ENCODE measurements at places on chromosomes 5 and 9.

DNA sequence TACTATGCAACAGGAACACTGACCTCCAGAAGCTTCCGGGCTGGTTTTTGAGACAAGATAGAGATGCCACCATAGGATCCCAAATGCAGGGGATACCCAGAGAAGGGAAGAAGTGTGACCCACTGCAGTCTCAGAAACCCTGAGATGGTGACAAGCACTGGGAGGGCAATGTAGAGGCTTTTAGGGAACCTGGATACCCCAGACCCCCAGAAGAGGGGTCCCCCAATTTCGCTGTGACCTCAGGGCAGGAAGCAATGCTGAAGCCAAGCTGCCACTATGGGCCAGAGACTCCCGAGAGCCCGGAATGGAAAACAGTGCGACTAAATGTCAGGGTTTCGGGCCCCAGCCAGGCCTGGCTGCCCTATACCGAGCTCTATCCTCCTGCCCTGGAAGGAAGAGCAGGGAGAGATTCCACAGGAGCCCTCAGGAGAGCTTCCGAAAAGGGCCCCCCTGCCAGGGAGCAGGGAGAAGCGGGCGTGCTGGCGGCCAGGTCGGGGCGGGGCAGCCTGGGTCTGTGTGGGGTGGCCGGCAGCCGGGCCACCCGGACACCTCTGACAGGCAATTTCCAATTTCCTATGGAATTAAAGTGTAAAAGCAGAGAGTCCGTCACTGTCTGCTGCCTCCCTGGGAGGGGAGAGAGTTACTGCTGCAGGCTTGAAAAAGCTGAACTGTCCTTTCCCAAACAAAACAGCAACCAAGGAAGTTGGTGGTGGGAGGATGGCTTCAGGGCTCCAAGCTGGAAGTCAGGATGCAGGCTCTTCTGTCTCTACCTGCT, 154.2 kb downstream of the FGF18 start:
- no peak for DNase-seq

GRCh38 chr5:43926923-43927322, 323.9 kb downstream of the NNT start:
- no peak for DNase-seq

GRCh38 chr5:178338126-178338749, 105.6 kb upstream of the PHYKPL start:
- DNase-seq, result no peak

- DNase-seq, result no peak
These were observed 4.0 kb upstream of the ADAMTS16 start for GRCh38 chr5:5135957-5136676.

DNA sequence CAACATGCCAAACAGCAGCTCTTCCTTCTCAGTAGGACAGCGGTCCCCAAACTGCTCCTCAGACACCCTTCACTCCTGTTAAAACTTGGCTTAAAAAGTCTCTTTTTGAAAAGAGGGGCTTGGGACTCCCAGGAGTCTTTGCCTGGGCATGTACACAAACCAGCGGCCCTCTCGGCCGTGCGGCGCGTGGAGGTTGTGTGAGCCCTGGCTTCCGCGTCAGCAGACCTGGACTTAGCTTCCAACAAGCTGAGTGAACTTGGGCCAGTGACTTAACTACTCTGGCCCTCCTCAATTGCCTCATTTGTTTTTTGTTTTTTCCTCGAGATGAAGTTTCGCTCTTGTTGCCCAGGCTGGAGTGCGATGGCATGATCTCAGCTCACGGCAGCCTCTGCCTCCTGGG, 15.3 kb upstream of the NTNG2 start:
- DNase-seq, result no peak

DNA sequence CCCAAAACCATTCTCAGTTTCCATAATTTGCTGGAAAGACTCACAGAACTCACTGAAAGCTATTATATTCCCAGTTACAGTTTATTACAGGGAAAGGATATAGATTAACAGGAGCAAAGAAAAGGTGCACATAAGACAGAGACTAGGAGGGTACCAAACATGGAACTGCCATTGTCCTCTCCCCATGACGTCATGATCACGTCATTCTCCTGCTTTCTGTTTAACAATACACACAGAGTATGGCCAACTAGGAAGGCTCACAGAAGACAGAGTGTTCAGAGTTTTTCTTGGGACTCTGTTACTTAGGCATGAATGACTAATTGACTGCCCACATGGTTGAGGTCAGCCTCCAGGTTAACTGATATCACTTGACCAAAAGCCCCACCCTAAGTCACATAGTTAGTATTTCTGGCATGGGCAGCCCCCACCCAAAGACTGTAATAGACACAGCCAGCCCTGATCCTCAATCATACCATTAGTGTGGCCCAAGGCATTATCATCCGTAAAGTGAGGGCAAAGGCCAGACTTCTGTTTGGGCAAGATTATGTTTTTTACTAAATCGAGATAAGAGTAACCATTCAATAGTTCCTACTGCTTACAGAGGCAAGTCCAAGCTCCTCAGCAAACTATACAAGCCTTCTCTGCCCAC, 353.5 kb upstream of the POU5F2 start:
- no peak for DNase-seq

GRCh38 chr5:115098041-115098702, 71.5 kb downstream of the TRIM36 start:
- peak; percentile 2 for DNase-seq

GRCh38 chr5:154782812-154783592, 27.8 kb downstream of the LARP1 start:
- no peak for DNase-seq

DNA sequence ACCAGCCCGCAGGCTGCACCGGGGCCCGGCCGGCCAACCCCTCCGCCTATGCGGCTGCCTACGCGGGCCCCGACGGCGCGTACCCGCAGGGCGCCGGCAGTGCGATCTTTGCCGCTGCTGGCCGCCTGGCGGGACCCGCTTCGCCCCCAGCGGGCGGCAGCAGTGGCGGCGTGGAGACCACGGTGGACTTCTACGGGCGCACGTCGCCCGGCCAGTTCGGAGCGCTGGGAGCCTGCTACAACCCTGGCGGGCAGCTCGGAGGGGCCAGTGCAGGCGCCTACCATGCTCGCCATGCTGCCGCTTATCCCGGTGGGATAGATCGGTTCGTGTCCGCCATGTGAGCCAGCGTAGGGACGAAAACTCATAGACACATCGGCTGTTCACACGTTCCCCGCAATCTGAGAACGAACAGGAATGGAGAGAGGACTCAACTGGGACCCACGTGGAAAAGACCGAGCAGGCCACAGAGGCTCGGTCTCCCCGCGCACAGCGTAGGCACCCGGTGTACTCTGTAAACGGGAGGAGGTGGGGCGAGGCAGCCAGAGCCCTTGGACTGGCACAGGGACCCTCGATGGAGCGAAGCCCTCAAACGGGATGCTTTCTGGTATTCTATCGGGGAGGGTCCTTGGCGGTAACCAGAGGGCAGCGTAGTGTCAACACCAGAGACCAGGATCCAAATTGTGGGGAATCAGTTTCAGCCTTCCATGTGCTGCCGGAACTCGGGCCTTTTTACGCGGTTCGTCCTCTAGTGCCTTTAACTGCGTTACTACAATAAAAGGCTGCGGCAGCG, 1.9 kb downstream of the FOXE1 start:
- no peak for DNase-seq

GRCh38 chr9:134294153-134295071, 31.8 kb upstream of the RXRA start:
- DNase-seq, result no peak

GRCh38 chr9:124795881-124796431, 19.0 kb downstream of the OLFML2A start:
- no peak for DNase-seq

DNA sequence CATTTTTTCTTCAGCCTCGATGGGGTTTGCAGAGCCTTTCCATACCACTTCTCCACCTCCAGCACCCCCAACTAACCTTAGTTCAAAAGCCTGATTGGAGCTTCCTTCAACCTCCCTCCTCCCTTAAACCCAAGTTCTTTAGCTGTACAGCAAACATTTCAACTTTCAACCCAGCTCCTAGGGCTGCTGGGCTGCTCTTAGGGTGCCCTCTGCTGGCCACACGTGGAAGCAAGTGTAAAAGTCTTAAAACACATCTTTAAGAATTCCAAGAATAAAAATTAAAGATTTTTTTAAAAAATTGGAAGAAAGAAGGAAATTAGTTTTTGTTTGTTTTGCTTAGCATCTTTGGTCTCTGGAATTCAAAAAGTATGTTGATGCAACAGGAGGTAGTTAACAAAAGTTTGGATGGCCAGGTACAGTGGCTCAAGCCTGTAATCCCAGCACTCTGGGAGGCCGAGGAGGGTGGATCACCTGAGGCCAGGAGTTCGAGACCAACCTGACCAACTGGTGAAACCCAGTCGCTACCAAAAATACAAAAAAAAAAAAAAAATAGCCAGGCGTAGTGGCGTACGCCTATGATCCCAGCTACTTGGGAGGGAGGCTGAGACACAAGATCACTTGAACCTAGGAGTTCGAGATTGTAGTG, 15.5 kb upstream of the HSD17B3 start:
- DNase-seq, result peak; percentile 14
